ENCODE measurements at places on chromosomes 4 and X.

- no peak for DNase-seq
Measured at GRCh38 chrX:29257521-29257920, 670.3 kb downstream of the IL1RAPL1 start.

DNA sequence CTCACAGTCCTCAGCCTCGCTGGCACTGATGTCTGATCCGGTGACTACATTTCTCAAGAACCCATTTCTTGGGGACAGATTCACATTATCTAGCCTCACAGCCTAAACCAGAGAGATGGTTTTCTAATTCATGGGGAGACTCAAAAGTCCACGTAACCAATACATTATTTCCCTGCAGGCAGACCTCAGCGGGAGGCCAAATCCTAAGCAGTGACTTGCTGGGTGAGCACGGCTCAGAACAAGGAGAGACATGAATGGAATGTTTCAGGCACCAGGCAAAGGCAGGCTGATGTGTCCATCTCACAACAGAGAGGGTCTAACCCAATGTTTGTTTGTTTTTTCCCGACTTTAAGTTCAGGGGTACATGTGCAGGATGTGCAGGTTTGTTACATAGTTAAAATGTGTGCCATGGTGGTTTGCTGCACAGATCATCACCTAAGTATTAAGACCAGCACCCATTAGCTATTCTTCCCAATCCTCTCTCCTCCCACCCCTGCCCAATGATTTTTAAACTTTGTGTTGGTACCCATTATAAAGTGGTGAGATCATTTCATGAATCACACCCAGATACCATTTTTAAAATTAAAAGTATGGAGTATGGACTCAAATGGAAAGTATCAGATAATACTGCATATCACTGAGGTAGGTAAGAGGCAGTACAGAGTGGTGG, 53.3 kb downstream of the SCD5 start:
- DNase-seq: no peak

GRCh38 chr4:1209821-1210220, 37.4 kb upstream of the SPON2 start:
- DNase-seq: no peak

- DNase-seq: no peak
Measured at GRCh38 chr4:1975880-1976279, 32.9 kb downstream of the NELFA start.
